ENCODE measurements at places on chromosomes 16 and 17.

- no peak for DNase-seq
Measured at GRCh38 chr17:65181237-65182061, 44.3 kb downstream of the RGS9 start.

GRCh38 chr17:38750044-38750311 lies 1.8 kb upstream of the PCGF2 start:
- DNase-seq: no peak

DNA sequence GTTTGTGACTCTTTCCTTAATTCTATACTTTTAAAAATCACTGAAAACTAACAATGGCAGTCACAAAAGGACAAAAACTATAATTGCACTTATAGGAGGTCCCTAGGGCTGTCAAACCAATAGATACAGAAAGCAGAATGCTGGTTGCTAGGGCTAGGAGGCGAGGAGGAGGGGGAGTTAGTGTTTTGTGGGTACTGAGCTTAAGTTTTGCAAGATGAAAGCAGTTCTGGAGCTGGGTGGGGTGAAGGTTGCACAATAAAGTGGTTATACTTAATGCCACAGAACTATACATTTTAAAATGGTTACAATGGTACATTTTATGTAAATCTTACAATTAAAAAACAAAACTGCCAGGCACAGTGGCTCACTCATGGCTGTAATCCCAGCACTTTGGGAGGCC lies 27.3 kb downstream of the NUBP1 start:
- DNase-seq: no peak

GRCh38 chr16:11914210-11915113 lies 1.3 kb downstream of the GSPT1 start:
- DNase-seq: peak; percentile 52

DNA sequence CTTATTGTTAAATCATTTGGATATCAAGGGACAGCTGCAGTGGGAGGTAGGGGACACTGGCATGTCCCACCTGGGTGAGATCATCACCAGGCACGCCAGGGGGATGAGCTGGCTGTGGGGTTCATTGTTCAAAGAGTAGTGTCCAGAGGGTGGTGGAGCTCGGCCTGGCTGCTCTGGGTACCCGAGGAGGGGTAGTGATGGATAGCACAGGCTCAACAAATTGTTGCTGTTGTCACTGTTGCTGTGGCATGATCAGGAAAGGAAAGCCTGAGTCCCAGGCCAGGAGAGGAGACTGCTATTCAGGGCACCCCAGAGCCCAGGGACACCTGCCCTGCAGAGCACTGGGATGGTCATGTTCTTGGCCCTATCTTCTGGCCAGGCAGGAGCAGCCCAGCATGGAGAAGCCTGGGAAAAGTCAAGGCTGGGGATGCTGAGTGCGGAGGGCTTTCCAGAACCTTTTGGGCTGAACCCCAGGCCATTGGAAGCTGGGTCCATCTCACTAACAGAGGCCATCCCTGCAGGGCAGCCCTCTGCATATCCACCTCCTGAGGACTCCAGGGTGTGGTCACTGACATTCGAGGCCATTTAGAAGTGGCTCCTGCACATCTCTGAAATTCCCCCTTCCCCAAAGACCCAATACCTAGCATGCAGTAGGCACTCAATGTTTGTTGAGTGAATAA lies 12.1 kb downstream of the BEAN1 start:
- no peak for DNase-seq

DNA sequence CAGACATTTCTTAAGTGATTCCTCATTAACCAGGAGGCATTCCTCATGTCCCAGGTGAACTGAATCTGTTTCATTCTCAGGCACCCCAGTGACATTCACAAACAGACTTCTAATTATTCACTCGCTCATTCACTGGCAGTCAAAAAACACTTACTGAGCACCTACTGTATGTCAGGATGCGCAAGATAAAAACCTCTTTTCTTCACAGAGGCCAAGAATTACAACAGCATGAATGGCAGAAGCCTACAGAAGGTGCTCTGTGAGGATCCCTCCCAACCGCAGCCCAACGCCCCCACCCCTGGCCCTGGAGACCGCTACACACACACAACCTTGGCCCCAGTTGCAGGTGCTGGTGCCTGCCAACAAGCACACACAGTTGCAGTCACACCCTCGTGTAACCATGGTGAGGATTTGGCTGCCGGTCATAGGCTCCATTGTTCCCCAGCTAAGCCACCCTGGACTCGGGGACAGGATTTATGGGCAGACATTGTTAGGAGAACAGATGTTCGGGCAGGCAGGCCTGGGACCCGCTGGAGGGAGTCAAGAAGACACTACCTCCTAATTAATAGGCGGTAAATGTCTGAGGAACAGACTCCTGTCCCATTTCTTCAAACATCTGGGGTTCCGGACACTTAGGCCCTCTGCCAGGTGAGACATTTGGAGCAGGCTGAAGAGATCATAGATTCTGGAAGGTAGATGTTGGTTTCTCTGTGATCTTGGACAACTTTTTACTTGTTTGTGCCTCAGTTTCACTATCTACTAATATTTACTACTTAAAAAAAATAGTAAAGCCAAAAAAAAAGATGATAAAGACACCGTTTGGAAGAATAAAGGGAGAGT lies 43.2 kb downstream of the CUEDC1 start:
- no peak for DNase-seq

DNA sequence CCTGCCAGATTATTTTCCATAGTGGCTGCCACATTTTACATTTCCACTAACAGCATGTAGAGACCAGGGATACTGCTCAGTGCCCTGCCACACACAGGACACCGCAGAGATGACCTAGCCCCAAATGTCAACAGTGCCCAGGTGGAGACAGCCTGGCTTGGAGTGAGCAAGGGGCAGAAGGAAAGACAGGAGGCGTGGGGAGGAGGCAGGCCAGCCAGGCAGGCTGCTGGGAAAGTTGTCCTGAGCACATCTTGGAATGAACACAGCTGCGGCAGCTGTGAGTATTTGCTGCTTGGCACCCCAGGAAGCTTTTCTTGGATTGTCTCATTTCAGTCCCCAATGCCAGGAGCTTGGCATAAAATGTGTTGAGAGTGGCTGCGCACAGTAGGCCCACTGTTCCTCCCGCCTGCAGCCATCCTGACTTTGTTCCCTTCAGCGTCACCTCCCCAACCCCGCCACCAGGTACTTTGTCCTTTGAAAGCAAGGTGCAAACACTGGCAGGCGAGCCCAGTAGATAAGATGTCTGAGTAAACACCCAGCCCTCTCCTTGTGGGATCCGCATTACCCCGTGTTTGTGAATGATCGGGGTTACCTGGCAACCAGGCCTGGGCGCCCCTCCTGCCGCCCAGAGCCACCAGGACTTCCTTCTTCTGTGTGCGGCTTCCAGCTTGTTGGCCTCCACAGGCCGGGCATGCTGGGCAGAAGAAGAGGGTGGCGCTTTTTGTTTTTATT lies 114.0 kb downstream of the CMIP start:
- no peak for DNase-seq

DNA sequence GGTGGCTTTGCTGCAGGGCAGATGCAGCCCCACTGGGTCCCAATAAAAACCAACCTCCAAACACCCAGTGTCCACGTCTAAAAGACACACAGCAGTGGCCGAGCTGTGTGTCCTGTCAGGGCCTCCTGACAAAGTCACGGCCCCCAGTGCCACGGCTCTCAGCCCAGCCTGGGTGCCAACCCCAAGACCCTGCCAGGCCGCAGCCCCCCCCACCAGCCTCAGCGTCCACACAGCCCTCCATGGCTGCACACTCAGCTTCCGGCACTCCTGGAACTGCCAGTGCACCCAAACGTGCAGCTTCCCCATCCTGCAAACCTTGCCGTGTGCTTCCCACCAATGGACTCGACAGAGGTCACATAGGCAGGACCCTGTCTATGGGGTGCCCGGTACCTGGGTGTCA lies 3.6 kb upstream of the CCDC154 start:
- no peak for DNase-seq

GRCh38 chr17:28055546-28056275 lies 13.2 kb downstream of the NLK start:
- no peak for DNase-seq

- peak; percentile 28 for DNase-seq
Measured at GRCh38 chr17:80187515-80187941, 17.7 kb downstream of the CARD14 start.

- DNase-seq: no peak
Measured at GRCh38 chr16:2786826-2787151, 571 bp downstream of the PRSS33 start.

DNA sequence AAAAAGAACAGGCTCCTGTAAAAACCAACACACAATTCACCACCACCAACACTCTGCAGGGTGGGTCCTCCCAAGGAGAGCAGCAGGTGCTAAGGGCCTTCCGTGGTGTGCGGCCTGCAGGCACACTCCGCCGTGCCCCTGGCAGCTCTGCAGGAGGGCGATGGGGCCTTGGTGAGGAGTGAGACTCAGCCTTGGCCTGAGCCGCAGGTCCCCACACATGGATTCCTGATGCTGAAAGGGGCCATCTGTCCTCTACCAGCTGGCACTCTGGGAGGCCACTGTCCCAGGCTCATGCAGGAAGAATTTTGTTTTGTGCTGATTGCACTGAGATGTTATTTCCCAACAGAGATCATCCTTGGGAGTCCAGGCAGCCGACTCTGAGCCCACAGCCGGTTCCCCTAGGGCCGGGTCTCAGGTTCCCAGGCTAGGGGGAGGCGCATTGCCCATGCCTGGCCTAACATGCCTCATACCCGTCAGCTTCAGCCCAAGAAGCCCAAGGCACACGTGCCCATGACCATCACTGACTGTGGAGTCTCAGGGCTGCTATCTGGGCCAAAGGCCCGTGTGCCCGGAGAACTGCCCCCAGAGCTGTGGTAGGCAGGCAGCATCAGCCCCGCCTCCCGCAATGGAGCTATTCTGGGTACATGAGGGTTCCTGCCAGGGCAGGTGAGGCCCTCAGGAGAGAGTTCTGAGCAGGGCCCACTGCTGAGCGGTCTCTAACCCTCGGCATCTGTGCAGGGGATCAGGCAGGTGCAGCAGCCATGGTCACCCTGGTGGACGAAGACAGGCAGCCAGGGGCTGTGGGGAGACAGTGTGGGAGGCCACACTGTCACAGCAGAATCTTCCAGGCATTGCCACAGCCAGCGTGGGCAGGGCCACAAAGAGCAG lies 97.9 kb upstream of the ZNF469 start:
- no peak for DNase-seq

GRCh38 chr17:19457830-19458271 lies 46.8 kb downstream of the RNF112 start:
- DNase-seq: no peak

GRCh38 chr17:29250666-29251065 lies 4.0 kb downstream of the CRYBA1 start:
- no peak for DNase-seq

GRCh38 chr16:60605176-60605575 lies 1431.1 kb downstream of the CDH8 start:
- no peak for DNase-seq

DNA sequence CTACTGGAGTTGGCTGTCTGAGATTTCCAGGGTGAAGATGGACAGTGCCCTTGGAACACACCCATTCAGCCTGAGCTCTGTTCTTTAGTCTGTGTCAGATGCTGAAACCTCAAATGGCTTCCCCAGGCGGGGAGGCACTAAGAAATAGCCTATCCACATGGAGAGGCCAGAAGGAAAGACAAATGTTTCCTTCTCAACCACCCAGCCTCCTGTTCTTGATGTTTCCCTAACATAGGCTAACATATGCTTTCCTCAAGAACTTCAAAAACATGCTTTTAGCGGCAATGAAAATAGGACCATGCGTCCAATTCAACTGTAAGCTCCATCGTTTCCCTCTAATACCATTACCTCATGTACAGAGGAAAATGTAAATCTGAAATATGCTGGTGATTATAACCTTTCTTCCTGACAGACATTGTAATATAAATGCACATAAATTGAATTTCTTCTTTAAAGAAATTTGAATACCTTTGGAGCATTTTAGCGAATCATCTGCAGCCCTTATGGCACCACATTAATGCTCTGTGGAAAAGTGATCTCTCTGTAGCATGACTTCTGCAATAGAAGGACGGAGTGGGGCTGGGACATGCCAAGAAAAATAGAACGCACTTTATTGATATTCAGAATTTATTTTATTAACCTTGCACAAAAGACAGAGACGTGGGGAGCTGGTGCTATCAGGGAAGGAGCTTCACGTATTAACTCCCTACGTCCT lies 60.1 kb downstream of the IRX3 start:
- DNase-seq: no peak

GRCh38 chr16:4081521-4082021 lies 34.7 kb downstream of the ADCY9 start:
- no peak for DNase-seq

DNA sequence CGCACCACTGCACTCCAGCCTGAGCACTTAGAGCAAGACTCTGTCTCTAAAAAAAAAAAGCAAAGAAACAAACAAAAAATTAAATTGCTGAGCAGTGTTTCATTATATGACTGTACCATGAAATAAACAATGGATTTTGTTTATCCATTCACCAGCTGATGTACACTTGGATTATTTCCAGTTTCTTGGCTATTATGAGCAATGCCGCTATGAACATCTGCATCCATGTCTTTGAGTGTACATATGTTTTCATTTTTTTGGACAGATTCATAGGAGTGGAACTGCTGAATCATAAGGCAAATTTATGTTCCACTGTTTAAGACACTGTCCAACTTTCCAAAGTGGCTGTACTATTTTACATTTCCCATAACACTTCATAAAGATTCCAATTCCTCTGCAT lies 8.0 kb downstream of the RNF157 start:
- DNase-seq: no peak

GRCh38 chr16:89453501-89454321 lies 36.6 kb downstream of the ANKRD11 start:
- peak; percentile 23 for DNase-seq

GRCh38 chr16:62079236-62079635 lies 43.0 kb upstream of the CDH8 start:
- DNase-seq: no peak

DNA sequence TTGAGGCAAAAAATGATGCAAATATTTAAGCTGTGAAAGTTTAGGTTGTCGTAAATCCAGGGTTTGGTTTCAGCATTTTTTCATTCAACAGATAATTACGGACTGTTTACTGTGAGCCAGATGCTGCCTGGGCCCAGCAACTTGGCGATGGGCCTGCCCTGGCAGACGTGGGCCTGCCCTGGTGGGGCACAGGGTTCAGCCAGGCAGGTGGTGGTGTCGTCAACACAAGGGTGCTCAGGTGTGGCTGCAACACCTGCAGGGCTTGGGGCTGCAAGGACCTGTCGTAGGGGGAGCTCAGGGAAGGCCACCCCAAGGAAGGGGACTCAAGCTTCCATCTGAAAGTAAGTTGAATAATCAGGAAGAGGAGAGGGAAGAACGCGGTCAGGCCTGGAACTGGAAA lies 15.1 kb downstream of the ZC3H18 start:
- DNase-seq: no peak

GRCh38 chr16:16083421-16084156 lies 134.2 kb downstream of the ABCC1 start:
- no peak for DNase-seq

DNA sequence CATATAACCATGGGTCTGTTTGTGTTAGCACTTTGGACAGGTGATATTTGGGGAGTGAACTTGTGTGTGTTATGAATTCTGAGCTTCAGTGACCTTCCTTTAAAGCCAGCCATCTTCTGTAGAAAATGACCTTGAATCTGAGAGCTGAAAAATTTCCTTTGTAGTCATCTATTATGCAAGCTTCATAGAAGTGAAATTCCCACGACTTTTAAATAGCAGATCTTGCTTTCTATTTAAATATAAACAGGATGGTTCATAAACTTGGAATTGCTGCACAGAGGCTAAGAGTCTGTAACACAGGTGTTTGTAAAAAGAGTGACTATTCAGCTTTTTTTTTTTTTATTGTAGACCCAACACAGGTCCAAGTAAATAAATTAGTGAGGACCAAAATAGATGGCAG lies 85.5 kb downstream of the MARCHF10 start:
- no peak for DNase-seq

Data from trophoblast cell (in vitro differentiated cells and primary cell).